8988T (cell line): ENCODE measurements at places on chromosomes 3 and 15.

DNA sequence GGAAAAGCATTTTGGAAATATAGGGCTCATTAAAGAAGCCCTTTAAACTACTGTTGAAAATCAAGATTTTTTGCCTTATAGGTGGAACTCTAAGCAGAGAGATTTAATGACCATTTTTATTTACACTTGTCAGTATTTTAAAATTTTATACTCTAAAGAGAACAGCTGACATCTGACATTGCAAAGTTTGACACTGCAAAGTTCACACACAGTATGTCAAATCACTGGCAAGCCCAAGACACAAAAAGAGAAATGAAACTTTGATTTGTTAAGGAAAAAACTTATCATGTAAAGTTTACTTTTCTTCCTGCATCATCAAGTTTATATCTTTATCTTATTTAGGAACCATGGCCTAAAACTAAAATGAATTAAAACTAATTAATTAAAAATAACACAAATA, 40.2 kb downstream of the DPH6 start:
- DNase-seq: no peak

DNA sequence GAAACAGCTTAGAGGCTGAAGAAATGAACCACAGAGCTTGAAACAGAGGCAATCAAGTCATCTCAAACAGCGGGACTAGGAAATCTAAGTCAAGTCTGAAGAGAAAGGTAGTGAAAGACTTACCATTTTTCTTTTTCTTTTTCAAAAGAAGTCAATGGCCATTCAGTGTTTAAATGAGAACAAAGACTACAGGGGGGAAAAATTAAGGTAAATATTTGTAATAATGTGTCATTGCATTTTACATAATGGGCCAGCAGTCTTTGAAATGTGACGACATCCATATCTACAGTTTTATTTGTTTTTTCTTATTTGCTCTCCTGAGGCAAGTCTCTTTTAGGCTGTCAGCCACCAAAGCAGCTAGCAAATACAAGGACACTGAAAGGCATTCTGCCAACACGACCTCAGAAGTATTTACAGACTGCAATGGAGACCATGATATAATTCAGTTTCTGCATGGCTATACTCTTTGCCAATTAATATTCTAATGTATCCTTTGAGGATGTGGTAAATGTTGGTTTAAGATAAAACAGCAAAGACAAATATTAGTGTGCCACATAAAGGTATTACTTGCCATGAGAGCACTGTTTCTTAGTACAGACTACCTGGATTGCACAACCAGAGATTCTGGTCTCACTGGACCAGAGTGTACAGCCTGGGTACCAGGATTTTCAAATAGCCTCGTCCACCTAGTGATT, 307.0 kb upstream of the THBS1 start:
- no peak for DNase-seq

DNA sequence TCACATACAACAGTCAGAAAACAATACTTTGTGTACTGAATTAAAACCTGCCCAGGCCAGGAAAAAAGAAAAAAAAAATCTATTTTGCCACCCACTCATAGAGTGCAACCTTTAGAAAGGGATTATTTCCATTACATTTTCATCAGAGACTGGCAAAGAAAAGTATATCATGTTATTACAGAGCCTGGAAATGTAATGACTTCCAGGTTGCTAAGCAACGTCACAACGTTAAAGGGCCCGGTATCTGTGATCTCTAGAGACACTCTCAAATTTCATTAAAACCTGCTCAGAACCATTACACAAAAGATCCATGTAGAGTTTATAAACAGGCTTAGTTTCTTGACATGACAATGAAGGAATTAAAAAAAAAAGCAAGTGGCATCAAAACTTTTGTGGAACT, 170.5 kb downstream of the CTNNB1 start:
- DNase-seq: no peak

DNA sequence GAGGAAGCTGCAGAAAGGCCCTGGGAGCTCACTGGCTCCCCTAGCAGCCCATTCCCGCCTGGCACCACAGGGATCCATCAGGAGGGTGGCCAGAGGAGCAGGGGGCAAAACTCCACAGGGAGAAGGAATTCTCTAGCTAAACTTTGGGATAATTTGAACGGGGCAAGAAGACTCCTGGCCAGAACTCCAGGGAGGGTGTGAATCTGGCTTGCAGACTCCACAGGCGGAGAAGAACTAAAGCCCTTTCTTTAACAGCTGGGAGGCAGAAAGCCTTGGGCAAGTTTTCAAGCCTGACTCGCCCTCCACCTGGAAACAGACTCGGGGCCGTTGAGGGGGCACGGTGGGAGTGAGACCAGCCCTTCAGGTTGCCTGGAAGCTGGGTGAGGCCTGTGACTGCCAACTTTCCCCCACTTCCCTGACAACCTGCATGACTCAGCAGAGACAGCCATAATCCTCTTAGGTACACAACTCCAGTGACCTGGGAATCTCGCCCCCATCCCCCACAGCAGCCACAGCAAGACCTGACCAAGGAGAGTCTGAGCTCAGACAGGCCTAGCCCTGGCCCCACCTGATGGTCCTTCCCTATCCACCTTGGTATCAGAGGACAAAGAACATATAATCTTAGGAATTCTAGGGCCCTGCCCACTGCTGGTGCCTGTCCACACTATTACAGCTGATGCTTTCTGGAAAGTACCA, 28.6 kb downstream of the SLC27A2 start:
- no peak for DNase-seq

DNA sequence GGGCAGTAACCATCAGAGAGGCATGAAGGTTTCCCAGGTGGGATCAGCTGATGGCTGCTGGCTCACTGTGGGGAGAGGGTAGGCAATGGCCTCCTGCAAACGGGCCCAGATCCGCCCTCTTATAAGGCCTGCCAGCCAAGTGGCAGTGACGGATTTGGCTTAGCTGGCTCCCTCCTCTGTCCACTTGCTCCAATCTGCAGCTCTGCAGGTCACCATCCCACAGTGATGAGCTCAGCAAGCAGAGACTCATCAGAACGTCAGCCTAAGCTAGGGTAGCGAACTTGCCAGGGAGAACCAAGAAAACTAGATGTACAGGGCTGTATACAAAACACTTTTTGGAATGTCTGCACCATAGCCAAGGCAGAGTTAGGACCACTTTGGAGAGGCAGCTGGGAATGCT, 62.8 kb upstream of the DCLK3 start:
- DNase-seq: no peak
